ENCODE measurements at places on chromosomes 2 and 18.

- peak; percentile 3 for DNase-seq
Observed at GRCh38 chr18:5073026-5073944, 123.8 kb downstream of the AKAIN1 start.

- DNase-seq: no peak
Observed at GRCh38 chr18:48375150-48375800, 33.9 kb downstream of the ZBTB7C start.

DNA sequence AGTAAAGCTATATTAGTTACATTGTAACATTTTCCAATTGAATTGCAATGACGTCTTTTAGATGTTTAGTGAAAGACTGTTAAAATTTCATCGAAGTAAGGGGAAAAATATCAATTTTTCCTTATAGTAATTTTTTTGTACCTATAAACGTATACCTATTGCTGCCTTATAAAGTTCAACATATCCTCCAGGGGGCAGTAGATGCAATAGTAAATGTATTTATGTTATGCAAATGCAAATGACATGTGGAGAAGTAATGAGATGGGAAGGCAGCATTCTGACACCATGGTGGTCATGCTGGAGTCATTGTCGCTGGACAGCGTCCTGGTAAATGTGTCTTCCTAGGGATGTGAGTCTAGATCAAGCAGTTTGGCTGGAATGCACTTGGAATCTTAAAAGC lies 38.7 kb downstream of the MSTN start:
- peak; percentile 36 for DNase-seq

DNA sequence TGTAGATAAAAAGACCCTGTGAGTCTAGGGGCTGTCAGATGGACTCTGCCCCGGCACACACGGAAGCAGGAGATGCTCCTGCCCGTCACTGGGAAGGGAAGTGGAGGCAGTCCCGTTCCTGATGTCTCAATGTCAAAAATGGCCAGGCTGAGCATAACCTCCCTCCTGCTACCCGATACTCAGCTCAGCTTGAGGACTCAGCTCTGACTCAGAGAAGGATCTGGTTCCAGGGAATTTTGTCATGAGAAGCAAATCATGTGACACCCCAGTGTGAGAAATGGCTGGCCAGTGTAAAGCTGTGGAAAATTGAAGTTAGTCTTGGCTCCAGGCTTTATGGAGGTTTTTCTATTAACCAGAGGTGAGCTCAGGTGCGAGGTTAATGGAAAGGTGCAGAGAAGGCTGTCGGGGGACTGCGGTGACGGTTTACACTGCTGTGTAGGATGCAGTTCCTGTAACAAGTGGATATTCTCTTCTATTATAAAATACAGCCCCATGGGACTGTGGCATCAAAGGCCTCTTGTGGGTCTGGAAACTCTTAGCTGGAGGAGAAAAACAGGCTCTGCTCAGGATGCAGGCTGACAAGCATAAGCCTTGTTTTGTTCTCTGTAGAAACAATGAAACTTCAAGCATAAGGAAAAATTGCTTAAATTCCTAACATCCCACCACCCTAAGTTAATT lies 24.7 kb upstream of the AGAP1 start:
- peak; percentile 95 for DNase-seq

- DNase-seq: no peak
Observed at GRCh38 chr2:144518748-144519596, 947 bp downstream of the ZEB2 start.

Data from HCEC 1CT (cell line).